ENCODE measurements at places on chromosomes 7 and 10.
A peak's percentile ranks its signal among the peaks of the same experiment; 100 is the strongest.

GRCh38 chr7:102216573-102217314 lies 69.9 kb upstream of the SH2B2 start:
- DNase-seq, result no peak

DNA sequence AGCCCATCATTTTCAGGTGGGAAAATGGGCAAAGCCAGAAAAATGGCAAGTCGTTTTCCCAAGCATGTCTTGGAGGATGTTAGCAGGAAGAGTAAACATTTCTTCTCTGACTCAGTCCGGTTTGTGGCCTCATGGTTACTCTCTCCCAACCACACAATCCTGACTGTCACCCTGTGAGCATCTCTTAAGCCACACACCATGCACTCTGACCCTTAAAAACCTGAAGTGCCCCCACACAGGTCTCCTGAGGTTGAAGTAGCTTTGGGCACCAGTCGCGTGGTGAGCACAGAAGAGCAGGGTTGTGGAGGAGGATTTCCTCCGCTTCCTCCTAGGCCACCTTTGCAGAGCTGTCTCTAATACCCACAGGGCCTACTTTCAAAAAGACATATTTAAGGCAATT lies 387.3 kb upstream of the NPVF start:
- no peak for DNase-seq

GRCh38 chr7:45421806-45422205 lies 152.4 kb upstream of the ADCY1 start:
- DNase-seq, result no peak

DNA sequence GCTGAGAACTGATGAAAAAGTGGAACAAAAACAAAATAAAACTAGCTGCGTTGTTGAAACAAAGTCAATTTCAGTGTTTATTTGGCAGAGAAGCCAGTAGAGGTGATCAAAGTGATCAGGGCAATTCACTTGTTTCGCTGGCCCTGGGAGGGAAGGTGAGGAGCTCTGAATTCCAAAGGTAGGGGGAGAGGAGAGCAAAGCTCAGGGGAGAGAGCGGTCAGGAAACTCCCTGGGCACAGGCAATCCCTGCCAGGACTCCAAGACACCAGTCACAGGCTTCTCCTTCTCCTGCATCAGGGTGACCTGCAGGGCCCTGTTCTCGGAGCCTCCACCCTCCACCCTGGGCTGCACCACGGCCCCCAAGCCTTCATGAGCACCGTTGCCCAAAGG lies 6.8 kb upstream of the KIAA1217 start:
- DNase-seq, result no peak

DNA sequence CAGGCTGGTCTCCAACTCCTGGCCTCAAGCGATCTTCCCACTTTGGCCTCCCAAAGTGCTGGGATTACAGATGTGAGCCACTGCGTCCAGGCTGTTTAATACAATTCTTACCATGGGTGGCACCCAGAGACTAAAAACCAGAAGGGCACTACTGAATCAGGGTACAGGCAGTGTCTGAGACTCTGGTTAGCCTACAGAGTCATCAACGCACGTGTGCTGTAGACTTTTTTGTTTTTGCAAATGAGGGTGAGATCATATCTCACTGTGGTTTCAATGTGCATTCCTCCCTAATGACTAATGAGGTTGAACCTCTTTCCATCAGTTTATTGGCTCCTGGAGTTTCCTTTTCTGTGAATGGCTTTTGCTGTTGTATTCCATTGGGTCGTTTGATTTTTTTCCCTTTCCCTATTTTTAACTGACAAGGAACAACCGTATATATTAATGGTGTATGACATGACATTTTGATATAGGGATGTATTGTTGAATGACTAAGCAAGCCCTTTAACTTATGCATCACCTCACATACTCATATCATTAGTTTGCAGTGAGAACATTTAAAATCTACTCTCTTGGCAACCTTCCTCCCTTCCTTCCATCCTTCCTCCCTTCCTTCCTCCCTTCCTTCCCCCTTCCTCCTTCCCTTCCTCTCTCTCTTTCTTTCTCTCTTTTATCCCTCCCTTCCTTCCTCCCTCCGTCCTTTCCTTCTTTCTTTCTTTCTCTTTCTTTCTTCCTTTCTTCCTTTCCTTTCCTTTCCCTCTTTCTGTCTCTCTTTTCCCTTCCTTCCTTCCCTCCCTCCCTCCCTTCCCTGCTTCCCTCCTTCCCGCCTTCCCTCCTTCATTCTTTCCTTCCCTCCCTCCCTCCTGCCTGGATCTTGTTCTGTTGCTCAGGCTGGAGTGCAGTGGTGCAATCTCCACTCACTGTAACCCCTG lies 9.3 kb upstream of the TMEM270 start:
- DNase-seq, result no peak

DNA sequence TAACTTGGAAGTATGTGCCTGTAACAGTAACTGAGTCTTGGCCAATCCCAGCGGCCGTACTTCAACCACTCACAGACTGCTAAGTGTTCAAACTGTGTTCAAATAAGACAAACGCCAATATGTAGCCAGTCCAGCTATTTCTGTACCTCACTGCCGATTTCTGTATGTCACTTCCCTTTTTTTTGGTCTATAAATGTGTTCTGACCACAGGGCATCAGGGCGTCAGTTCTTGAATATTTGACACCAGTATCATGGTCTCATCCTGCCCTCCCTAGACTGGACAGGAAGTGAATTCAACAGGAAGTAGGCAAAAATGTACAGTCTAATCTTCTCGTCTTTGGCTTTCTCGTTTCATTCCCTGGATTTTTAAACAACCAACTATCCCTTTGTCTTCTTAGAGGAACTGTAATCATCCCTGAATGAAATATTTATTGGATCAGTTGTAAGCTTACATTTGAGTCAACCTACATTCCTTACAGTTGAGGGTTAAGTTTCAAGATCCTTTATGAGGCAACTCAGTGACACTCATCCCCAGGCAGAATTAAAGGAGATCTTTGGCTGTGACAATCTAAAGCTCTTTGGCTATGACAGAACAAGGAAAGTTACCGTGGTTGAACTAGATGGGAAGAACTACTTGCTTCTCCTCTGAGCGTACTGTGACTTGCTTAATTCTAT lies 232.7 kb downstream of the NSUN6 start:
- no peak for DNase-seq

DNA sequence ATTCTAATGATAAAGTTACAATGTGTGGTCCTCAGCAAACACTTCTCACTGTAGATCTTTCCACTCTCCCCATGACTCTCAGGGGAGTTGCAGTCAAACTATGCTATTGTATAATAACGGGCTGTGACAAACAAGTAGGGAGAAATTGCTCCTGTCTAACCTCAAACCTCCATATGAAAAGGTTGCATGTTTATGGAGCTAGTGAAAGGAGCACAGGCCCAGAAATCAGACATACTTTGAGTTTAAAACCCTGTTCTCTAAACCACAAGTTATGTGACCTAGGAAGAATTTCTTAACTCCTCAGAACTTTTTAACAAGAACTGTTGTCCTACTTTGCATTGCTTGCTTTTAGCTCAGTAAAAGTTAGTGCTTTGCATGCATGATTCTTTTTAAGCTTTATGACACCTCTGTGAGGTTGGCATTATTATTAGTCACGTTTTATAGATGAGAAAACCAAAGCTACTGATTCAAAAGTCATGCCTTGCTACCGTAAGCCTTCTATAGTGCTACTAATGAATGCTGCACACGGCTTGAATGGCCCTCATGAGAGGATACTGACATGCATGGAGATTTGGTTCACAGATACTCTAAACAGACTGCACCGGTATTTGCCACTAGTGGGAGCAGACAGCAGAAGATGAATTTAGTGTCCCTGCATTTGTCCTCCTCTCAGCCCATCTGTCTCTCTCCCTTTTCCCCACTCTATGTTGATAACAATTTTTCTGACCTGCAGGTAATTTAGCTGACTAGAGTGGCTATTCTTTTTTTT lies 129.5 kb upstream of the PCGF5 start:
- DNase-seq, result no peak

- no peak for DNase-seq
These were observed 39.8 kb downstream of the RCC1L start for GRCh38 chr7:75033826-75034225.

DNA sequence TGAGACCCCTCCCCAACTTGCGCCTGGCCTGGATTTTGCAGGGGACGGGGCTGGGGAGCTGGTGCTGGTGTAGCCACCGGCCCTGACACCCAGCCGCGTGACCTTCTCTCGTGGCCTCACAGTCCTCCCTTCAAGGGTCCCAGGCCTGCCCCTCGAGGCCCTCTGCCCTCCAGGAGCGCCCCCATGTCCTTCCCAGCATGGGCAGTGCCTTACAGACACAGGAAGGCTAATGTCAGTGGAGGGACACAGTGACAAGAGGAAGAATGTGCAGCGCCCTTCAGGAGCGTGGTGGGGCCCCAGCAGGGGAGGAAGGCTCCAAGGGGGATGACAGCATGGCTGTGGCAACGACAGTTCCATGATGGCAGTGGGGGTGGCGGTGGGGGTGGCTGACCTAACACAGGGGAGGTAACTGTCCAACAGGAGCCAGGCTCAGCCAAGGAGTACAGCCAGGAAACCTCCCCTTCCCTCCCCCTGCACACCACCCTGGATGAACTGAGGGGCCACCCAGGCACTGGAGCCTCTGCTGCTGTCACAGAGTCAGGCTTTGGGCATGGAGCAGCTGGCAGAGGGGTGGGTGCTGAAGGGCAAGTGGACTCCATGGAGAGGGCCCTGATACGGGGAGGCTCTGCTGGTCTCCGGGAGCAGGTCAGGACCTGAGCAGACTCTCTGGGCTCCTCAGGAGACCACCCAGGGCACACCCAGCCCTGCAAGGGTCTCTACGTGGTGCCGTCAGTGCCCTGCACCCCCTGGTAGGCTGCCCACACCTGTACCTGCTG lies 76.0 kb upstream of the RET start:
- DNase-seq, result no peak

DNA sequence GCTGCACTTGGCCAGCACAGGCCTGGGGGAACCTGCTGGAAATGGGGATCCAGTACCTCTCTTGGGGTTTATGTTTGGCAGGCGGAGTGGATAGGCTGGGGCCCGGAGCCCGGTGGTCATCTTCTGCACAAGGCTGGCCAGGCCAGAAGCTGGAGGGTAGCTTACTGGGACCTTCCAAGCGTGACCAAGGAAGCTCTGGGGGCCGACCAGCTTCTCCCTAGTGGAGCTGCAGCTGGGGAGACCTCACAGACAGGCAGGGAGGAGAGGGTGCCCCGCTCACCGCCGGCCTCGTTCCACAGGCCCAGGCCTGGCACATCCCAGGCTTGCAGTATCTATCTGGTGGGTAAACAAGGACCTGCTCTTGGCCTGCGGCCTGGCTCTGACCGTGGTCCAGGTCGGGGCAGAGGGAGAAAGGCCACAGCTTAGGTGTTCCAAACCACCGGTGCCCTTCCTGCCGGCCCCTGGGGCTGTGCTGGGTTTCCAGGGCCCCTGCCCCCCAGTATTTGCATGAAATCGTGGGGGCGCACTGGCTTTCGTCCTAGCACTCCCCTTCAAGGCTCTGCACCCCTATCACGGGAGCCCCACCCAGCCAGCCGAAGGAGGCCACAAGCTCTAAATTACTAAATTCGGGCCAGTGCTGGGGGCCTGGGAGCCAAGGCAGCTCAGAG lies 1.5 kb upstream of the ELFN1 start:
- peak; percentile 52 for DNase-seq

DNA sequence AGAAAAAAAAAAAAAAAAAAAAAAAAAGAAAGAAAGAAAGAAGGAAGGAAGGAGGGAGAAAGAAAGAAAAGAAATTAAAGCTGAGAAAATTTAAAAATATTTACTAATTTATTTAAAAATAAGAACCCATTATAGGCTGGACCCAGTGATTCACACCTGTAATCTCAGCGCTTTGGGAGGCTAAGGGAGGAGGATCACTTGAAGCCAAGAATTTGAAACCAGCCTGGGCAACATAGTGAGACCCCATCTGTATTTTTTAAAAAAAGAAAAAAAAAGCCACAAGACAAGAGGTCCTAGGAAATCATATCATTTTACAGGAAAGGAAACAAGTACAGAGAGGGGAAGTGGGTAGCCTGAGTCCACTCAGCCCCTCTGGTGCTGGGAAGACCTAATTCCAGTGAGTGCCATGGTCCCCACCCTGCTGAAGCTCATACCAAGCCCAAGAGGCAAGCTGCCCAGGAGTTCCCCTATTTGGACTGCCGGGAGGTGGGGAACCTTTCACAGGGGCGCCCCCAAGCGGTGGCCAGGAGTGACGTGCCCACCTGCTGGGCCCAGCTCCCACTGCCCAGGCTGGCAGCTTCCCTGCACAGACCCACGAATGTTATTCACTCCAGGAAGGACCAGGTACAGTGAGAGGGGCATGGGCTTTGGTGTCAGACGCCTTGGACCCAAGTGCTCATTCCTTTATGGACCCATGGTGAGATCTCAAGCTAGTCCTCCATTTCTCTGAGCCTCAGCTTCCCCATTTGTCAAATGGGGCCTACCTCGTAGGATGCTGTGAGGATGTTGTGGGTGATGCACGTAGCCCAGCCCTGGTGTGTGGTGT lies 133.6 kb downstream of the ZMIZ1 start:
- no peak for DNase-seq

DNA sequence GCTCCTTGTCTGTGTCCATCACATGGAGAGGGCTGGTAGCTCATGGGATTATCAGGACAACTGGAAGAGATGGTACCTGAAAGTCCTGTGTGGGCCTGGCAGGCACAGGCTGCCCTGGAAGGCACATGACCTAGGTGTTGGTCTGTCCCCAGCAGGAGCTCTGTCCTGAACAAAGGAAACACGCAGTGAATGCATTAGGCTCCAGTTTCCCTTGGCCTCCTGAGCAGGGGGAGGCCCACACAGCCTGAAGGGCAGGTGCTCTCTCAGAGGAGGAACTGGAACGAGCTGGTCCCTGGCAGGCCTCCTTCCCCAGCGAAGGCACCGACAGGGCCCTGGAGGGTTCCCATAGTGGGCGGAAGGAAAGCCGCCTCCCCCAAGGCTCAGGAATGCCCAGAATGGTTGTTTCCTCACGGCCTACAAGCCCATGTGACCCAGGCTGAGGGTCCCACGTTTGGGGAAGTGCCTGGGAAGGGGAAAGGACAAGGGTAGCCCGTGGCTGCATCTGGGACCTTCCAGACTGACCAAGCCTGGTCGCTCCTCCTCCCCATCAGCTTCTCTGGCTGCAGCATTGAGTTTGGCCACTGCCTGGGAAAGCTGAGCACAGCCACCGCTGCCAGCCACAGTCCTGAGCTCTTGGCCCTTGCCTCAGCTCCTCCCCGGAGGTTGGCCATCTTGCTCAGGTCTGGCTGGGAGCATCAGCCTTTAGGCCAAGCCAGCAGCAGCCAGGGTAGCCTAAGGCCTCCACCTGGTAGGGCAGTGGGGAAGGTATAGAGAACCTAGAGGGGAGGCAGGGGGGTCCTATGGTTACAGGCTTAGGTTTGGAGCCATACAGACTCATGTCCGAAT lies 21.8 kb downstream of the CXCL12 start:
- DNase-seq, result no peak

- DNase-seq, result no peak
These were observed 153.2 kb downstream of the KLF6 start for GRCh38 chr10:3631701-3632330.

DNA sequence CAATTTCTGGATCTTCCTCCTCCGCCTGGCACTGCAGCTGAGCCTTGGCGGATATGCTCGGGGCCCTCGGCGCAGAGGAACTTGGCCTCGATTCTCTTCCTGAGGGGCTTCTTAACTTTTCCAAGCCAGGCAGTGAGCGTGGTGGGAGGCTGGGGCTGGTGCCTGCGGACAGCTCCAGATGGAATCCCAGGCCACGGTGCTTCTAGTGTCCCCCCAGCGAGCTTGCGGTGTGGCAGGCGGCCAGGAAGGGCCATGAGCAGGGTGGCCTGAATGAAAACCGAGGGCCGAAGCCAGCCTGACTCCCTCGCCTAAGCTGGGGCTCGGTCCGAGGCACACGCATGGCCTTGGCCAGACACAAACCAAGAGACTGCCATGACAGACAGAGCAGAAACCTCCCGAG lies 31.3 kb downstream of the RCC1L start:
- no peak for DNase-seq
